Hematopoietic multipotent progenitor cell treated with erythropoietin and hydrocortisone succinate and interleukin-3 and kit ligand, for 6 days (in vitro differentiated cells): ENCODE measurements at places on chromosomes 6 and 20.

DNA sequence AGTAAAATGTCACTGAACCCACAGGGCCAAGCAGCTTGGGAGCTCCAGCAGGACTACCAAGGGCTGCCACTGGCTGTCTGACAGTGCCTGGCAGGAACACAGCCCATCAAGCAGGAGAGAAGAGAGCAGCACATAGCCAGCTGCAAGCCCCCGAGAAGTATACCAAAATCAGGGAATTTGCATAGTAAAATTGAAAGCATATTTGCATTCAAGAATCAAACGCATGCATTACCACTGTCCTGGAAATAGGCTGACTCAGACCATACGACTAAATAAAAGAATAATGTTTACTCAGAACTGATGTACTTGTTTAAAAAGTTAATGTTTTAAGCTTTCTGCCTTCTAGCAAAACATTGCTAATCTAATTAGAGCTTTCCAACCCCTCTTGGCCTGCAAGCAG is 298.1 kb downstream of the TFAP2B start:
- no peak for DNase-seq

DNA sequence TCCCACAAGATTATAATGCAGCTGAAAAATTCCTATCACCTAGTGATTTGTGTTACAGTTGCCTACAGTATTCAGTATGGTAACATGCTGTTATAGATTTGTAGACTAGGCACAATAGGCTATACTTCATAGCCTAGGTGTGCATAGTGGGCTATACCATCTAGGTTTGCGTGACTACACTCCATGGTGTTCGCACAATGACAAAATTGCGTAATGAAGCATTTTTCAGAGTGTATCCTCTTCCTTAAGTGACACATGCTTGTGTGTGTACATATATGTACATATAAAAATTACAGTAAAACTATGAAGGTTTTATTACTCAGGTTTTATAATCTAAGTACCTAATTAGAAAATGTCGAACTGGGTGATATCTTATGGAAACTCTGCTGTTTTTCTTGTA is 133.0 kb downstream of the FARS2 start:
- DNase-seq: no peak

DNA sequence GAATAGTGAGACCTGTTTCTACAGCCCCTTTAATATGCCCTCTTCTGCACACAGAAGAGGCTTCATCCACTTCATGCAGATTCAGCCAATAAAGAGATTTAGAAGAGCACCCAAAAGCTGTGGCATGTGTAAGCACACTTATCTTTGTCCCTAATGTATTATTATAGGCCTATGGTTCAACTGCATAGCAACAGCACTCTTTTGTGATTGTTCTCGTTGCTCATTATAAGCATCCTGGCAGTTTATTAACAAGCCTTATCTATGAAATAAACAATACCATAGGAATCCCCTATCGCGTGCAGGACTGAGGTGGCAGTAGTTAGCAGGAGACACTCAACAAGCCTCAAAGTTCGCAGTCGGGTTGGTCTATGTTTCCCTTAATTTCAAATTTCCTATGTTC is 138.5 kb upstream of the BEND6 start:
- DNase-seq: no peak

DNA sequence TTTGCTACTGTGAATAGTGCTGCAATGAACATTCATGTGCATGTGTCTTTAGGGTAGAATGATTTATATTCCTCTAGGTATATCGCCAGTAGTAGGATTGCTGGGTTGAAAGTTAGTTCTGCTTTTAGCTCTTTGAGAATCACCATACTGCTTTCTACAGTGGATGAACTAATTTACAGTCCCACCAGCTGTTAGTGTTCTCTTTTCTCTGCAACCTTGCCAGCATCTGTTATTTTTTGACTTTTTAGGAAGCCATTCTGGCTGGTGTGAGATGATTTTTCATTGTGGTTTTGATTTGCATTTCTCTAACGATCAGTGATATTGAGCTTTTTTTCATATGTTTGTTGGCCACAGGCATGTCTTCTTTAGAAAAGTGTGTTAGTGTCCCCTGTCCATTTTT is 40.0 kb downstream of the PLG start:
- no peak for DNase-seq

GRCh38 chr6:104771258-104771832 is 88.4 kb downstream of the HACE1 start:
- peak; percentile 74 for DNase-seq

- no peak for DNase-seq
Observed at GRCh38 chr6:12895721-12896120, 179.2 kb downstream of the PHACTR1 start.

DNA sequence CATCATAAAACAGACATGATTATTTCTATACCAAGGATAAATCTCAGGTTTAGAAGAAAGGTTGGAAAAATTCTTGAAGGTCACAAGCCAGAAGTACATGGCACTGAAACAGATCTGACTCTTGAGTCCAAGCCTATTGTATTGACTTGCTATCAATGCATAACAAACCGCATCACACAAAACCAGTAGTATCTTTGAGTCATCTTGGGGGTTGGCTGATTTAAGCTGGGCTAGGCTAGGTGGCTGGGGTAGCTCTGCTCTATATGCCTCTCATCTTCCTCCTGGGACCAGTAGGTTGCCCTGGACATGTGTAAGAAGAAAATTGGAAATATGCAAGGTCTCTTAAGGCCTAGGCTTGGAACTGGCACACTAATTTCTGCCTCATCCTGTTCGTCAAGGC is 37.0 kb upstream of the RAB23 start:
- no peak for DNase-seq

- DNase-seq: no peak
Observed at GRCh38 chr6:148538261-148539190, 195.9 kb downstream of the SASH1 start.

GRCh38 chr20:24480509-24480908 is 11.1 kb downstream of the SYNDIG1 start:
- no peak for DNase-seq

- no peak for DNase-seq
Observed at GRCh38 chr6:113674075-113674474, 183.1 kb upstream of the MARCKS start.
